CD4-positive, alpha-beta T cell treated with Interleukin-6 at 100 ng/mL for 8 hours (primary cell): ENCODE measurements at places on chromosomes 2 and 18.

DNA sequence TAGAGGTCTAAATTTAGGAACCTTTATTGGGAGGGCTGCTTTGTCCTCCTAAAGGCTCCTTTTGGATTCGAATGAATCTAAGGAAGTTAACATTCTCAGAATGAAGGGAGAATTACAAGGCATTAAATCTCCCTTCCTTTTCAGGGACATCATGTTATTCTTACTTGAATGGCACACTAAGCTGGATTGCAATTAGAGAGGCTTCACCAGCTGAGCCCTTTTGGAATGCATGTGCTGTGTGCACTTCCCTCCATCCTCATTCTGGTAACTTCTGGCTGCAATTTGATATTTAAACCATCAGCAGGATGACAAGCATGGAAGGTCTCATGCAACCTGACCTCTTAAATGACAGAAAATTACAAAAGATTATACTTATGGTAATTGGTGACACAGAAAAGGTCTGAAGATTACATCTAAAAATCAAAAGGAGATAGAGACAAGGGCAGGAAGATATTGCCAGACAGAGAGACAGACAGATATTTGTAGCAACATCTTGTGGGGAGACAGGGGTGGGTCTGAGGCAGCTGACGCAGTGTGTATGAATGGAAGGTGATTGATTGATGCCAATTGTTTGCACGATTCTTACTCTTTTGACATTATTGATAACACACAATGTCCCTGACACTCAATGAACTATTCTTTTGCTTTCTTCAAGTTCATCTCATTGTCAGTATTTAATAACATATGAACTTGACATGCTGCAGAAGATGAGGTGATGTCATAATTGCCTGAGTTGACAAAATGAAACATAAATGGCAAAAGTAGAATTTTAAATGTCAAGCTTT is 570.8 kb upstream of the GYPC start:
- no peak for DNase-seq

DNA sequence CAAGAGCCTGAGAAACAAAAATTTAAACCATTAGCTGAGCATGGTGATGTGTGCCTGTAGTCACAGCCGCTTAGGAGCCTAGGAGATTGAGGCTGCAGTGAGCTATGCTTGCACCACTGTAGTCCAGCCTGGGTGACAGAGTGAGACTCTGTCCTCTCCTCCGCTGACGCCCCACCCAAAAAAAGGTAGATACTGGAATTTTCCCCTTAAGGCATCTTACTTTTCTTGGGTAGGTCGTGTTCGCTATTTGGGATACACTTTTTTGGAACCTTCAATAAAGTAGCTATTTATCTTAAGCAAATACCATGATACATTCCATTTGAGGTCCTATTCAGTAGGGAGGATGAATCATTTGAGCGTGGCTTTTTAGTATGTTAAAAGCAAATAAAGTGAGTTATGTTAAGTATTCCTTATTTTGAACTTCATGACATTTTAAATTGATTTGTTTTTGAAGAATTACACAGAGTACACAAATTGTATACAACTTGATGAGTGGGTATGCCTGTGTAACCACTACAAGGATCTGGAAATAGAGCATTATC is 38.7 kb downstream of the RALBP1 start:
- no peak for DNase-seq

DNA sequence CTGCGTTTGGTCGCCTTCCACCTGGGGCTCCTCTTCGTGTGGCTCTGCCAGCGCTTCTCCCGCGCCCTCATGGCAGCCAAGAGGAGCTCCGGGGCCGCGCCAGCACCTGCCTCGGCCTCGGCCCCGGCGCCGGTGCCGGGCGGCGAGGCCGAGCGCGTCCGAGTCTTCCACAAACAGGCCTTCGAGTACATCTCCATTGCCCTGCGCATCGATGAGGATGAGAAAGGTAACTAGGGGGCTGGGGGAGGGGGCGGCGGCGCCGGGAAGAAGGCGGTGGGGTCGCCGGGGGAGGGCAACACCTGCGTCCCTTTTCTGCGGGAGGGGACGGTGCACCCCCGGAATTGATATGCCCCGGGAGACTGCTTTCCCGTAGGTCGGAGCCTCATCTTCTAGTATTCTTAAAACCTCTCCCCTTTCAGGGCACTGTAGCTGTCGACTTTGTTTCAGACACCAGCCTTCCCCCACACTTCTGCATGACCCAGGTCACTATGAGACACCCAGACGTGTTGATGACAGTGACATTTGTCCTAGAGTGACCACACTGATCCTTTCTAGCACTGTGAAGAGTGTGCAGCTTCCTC is 755 bp downstream of the SPAST start:
- peak; percentile 3 for DNase-seq

DNA sequence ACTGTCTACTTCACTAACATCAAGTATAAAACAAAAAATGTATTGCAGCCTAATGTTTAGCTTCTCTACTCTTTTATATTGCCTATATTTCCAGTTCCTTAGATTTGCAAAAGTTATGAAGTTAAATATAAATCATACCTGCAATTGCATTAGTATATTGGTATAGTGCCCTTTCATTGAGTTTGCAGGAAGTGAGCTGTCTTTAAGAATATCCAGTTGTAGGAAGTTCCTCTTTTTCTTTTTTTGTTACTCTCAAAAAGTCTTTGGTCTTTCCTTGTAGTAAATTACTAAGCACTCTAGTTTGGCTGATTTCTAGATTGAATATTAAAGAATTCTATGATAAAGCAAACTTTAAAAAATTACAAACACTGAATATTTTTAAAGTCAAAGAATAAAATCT is 71.3 kb upstream of the FN1 start:
- DNase-seq, result no peak

- no peak for DNase-seq
Measured at GRCh38 chr2:169362118-169362893, at the start of gene LRP2. LRP2 (minus strand) TSS chr2:169362534; CDS start chr2:169362399, 135 bp downstream.

GRCh38 chr2:130372833-130373807 is 17.3 kb downstream of the PTPN18 start:
- DNase-seq, result no peak

DNA sequence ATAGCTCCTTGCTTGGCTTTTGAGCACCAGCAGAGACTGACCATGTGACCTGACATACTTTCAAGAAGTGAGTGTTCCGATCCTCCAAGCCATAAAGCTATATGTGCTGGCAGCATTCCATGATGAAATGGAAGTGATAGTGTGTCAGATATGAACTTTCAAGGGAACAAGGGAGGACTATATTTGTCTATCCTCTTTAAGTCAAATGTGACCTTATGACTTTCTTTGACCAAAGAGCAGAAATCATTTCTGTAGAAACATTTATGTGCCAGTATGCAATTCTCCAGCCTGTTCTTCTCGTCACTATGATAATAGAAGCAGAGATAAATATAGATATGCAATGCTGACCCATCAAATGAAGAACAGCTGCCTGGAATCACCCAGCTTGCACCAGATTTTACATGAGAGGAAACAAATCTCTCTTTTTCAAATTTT is 14.4 kb downstream of the HYCC2 start:
- DNase-seq, result no peak

DNA sequence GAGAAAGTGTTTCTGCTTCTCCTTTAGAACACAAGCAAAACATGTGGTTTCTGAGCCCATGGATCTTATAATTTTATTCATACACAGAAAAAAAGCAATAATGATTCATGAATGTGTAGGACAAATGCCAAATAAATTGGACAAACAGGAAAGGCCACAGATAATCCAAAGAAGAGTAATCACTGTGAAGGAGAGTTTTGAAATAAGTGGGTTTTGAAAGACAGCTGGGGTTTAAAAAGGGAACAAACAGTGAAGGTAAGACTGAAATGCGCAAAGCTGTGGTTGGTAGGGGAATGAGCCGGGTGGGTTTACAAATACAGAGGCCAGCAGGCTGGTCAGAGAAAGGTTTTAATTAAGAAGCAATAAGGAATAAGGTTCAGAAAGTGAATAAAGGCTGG is 50.0 kb upstream of the MBOAT2 start:
- DNase-seq, result no peak
